ENCODE measurements at places on chromosomes 3 and 15. TPM values are rescaled to one million over a fixed set of nuclear protein-coding genes. Genes with fewer than 3 reads are reported as not detected.

DNA sequence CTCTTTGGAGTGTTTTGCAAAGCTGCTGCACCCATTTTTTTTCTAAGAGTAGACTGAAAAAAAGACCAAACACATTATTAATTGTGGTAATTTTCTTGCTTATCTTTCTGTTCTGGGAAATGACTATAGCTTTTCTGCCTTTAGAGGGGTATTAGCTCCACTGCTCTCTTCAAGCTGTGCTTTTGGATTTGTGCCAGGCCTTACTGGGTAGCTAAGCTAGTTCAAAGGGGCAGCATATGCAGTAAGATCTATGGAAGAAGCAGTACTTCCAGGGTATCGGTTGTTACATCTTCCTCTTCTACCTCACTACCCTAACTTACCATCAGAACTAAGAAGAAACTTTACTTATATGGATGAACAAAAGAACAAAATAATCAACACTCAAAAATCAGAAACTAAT, 28.7 kb upstream of the ARIH1 start:
- no peak for DNase-seq

GRCh38 chr15:90837094-90837493, 31.3 kb upstream of the FURIN start:
- no peak for DNase-seq

- no peak for DNase-seq
Measured at GRCh38 chr3:64496786-64497490, 190.9 kb downstream of the ADAMTS9 start.

PAQR5 gene
- total RNA-seq, result 9.3 TPM

CFAP91 gene
- total RNA-seq, result 8.8 TPM

GRCh38 chr3:126002189-126002588, 33.2 kb downstream of the ROPN1B start:
- no peak for DNase-seq

AGTR1 gene
- 5.9 TPM for total RNA-seq

MRPL46 gene
- 15.1 TPM for total RNA-seq

- DNase-seq, result no peak
Measured at GRCh38 chr3:5226783-5227182, 39.3 kb downstream of the EDEM1 start.

DNA sequence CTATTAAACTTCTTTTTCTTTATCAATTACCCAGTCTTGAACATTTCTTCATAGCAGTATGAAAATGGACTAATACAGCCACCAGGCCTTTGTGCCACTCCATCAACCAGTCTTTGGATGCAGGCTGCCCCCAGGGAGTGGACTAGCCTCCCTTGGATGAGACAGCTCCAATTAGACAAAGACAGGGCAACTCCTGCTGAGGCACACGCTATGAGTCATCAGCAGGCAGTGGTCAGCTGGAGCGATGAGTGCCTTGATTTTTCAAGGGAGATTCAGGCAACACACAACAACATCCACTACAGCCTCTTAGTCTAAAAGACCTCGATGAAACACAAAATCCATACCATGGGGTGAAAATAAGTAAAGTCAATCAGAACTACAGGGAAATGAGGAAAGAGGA, 160.1 kb downstream of the ARRDC4 start:
- no peak for DNase-seq

PRRT3 gene
- 3.8 TPM for total RNA-seq

CHST13 gene
- not detected for total RNA-seq

PARP9 gene
- total RNA-seq, result 17.0 TPM

DUOXA2 gene
- not detected for total RNA-seq

CCR2 gene
- 0.44 TPM for total RNA-seq

- DNase-seq, result no peak
Measured at GRCh38 chr15:74193905-74194304, 8.7 kb downstream of the STRA6 start.

EPHB1 gene
- total RNA-seq, result 10.0 TPM

TICRR gene
- total RNA-seq, result 2.0 TPM

DNA sequence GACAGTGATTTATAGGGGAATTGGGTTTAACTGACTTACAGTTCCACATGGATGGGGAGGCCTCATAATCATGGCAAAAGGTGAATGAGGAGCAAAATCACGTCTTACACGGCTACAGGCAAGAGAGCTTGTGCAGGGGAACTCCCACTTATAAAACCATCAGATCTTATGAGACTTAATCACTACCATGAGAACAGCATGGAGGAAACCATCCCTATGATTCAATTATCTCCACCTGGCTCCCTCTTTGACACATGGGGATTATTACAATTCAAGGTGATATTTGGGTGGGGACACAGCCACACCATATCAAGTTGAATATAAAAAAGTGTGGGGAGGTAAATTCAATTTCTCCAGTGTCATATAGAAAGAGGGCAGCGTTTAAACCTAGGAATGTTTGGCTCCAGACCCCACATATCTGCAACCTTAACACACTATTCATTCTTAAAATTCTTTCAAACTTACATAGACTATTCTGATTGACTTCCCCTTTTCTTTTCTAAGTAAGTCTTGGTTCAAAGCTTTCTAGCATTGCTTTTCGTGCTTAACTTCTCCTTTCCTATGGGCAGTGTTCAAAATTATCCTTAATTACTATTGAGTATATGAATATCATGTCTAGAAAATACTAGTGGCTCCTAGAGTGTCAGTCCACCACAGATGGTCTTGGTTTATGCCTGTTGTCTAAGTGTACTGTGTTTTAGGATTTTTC, 446.7 kb upstream of the GBE1 start:
- DNase-seq, result no peak

GRCh38 chr3:16056217-16056616, 118.3 kb upstream of the GALNT15 start:
- no peak for DNase-seq

DNA sequence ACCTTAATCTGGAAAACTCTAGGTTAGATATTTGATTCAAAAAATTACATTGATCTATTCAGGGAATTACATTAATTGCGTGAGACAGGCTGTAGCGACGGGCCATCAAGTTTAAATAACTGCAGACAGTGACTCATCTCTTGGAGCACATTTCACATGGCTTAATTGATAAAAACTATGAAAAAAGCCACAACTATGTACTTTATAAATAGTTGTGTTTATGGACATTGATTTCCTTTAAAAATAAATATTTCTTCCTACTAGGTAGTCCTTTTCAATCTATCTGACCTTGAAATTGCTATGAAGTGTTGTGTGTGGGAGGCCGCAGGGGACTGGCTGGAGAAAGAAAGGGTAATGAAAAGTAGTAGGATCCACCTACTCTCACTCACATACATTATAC, 157.8 kb downstream of the IL1RAP start:
- DNase-seq, result no peak

MEX3B gene
- 9.8 TPM for total RNA-seq

DNA sequence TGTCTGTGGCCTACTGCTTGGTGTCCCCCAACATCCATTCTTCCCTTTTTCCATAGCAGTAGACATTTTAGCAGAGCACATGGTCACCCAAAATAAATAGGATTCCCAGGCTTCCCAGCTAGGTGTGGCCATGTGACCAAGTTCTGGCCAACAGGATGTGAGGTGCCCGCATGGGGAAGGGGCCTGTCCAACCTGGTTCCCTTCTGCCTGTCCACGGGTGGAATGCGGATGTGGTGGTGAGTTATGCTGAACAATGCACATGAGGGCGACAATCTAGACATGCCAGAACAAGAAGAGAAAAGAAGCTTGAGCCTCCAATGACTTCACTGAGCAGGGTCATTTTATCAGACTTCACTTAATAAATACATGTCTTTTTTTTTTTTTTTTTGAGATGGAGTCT, 77.6 kb upstream of the DLG1 start:
- DNase-seq, result no peak

DNA sequence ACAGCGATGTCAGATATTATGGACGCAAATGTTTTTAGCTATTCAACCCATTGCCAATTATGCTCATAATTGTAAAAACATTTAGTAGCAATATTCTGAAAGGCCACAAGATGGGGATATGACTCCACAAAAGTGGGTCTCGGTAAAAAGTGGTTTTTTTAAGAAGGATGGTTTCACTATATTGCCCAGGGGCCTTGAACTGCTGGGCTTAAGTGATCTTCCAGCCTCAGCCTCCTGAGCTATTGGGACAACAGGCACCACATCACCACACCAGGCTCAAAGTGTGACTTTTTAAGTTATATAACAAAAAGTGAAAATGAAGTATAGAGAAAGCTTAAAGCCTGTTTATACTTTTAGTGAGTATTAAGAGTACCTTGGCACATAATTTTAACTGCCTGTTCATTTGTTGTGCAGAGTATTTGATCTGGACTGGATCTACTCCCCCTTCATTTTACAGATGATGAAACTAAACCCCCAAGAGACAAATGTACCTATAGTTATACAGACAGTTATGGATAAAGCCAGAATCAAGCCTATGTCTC, 9.4 kb downstream of the NAA50 start:
- peak; percentile 79 for DNase-seq

DNA sequence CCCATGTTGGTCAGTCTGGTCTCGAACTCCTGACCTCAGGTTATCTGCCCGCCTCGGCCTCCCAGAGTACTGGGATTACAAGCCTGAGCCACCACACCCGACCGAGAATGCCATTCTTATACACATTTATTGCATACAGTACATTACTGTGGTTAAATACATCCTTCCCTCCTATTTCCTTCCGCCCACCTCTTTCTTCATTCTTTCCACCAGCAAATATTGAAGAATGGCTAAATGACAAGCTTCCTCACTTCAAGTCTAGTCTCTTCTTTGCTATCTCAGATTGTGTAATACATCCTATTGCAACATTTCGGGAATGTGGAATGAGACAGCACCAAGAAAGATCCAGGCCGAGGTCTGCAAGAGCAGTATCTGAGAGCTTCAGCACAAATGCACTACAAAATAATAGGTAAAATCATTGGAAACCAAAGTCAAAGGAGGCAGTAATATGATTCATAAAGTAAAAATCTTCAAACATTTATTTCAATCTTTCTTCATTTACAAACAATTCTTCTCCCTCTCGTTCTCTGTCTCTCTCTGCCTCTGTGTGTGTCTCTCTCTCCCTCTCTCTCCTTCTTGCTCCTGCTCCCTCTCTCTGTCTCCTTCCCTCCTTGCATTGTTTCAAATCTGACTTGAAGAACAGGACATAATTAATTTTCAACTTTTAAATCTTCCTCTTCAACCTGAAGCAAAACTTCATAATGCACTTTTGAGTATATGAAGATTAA, 94.7 kb upstream of the TGFBR2 start:
- DNase-seq, result no peak

DNA sequence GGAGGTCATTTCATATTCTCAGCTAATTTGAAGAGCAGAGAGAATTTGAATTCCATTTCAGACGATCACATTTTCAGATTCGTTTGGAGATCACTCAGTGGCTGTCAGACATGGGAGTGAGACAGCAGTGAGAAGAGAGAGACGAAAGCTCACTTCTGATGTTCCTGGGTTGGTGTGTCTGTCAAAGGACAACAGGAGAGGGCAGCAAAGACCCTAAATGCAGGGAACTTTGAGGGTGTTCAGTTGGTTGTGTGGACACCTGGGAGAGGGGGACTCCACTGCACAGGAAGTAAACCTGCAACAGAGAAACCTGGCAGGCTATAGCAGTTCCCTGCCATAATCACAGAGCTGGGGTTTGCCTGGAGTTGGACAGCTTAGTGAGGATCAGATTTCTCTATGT, 675.1 kb downstream of the SQOR start:
- no peak for DNase-seq

All from spinal cord (tissue), 10 donors.